Placental pericyte (primary cell): ENCODE measurements at places on chromosomes 5 and 9. TPM values are rescaled to one million over a fixed set of nuclear protein-coding genes. Genes with fewer than 3 reads are reported as not detected.

The ADRA1B gene
- total RNA-seq = under 0.01 and 0.44 TPM in 2 replicates

The NXNL2 gene
- total RNA-seq = 0.22 and 1.3 TPM in 2 replicates

The LMNB1 gene
- total RNA-seq = 7.9 and 79.7 TPM in 2 replicates

The CCL21 gene
- not detected in 2 replicates for total RNA-seq

The TRIM36 gene
- total RNA-seq = 1.8 and 2.9 TPM in 2 replicates

The TAF1L gene
- under 0.01 TPM in 1 of 2 replicates, not detected in the other for total RNA-seq

The F2RL1 gene
- 86.4 and 209 TPM in 2 replicates for total RNA-seq

The FAM163B gene
- 2.2 TPM in 1 of 2 replicates, not detected in the other for total RNA-seq

The OCLN gene
- total RNA-seq = 1.1 and 1.3 TPM in 2 replicates

The AK8 gene
- total RNA-seq = 0.14 and 0.66 TPM in 2 replicates

The NAIF1 gene
- 9.4 and 10.6 TPM in 2 replicates for total RNA-seq

The ICE1 gene
- total RNA-seq = 22.3 and 34.8 TPM in 2 replicates

The PHF19 gene
- 20.1 and 67.6 TPM in 2 replicates for total RNA-seq

The DIAPH1 gene
- total RNA-seq = 14.9 and 38.7 TPM in 2 replicates

The ENG gene
- total RNA-seq = 47.7 and 72.3 TPM in 2 replicates

The ARID3C gene
- total RNA-seq = 0.22 TPM in 1 of 2 replicates, not detected in the other

The IL13 gene
- total RNA-seq = not detected in 2 replicates

The GABRB2 gene
- total RNA-seq = under 0.01 and 0.43 TPM in 2 replicates

The ACOT12 gene
- 0.57 and 0.66 TPM in 2 replicates for total RNA-seq

The MACIR gene
- total RNA-seq = 1.5 and 13.2 TPM in 2 replicates

The ANKRD18B gene
- total RNA-seq = 1.1 and 4.9 TPM in 2 replicates

The ALDOB gene
- total RNA-seq = not detected in 2 replicates

The PDE6A gene
- total RNA-seq = not detected in 2 replicates

The KIAA0825 gene
- total RNA-seq = 1.5 and 6.0 TPM in 2 replicates

The SHLD3 gene
- total RNA-seq = 3.1 and 6.0 TPM in 2 replicates

The QSOX2 gene
- total RNA-seq = 12.5 and 19.3 TPM in 2 replicates

The ADGRD2 gene
- not detected in 2 replicates for total RNA-seq

The EMB gene
- 0.57 TPM in 1 of 2 replicates, not detected in the other for total RNA-seq

The PPP2R2B gene
- total RNA-seq = 0.14 TPM in 1 of 2 replicates, not detected in the other

The NSMF gene
- total RNA-seq = 27.1 and 38.3 TPM in 2 replicates

The CNTNAP3B gene
- under 0.01 and 0.57 TPM in 2 replicates for total RNA-seq

The S100Z gene
- 0.14 and 0.66 TPM in 2 replicates for total RNA-seq

The AFAP1L1 gene
- total RNA-seq = 5.5 and 10.7 TPM in 2 replicates

The IRX2 gene
- total RNA-seq = 1.0 TPM in 1 of 2 replicates, not detected in the other

The CMYA5 gene
- 0.29 and 2.0 TPM in 2 replicates for total RNA-seq

The CARTPT gene
- total RNA-seq = not detected in 2 replicates

The ZNF483 gene
- 0.44 and 0.86 TPM in 2 replicates for total RNA-seq

The OBP2B gene
- not detected in 2 replicates for total RNA-seq

The CD74 gene
- 1.7 and 2.8 TPM in 2 replicates for total RNA-seq

The CD274 gene
- total RNA-seq = 6.6 and 25.6 TPM in 2 replicates

The GADD45G gene
- 0.14 and 2.0 TPM in 2 replicates for total RNA-seq

The GNA14 gene
- total RNA-seq = 0.43 and 1.3 TPM in 2 replicates

The OTULINL gene
- 0.66 and 28.2 TPM in 2 replicates for total RNA-seq

The SECISBP2 gene
- 37.2 and 40.3 TPM in 2 replicates for total RNA-seq

The BRINP1 gene
- total RNA-seq = not detected in 2 replicates

The OR2V2 gene
- not detected in 2 replicates for total RNA-seq

The LVRN gene
- total RNA-seq = 0.66 and 1.4 TPM in 2 replicates

The DMGDH gene
- total RNA-seq = 1.3 and 1.5 TPM in 2 replicates

The CORO2A gene
- 0.44 and 1.1 TPM in 2 replicates for total RNA-seq

The FOXD4 gene
- 0.14 and 0.22 TPM in 2 replicates for total RNA-seq

The PTPA gene
- 73.5 and 142 TPM in 2 replicates for total RNA-seq

The HTR4 gene
- total RNA-seq = not detected in 2 replicates

The ABLIM3 gene
- 18.6 and 71.4 TPM in 2 replicates for total RNA-seq

The OLFM1 gene
- 0.14 and 0.44 TPM in 2 replicates for total RNA-seq

The S1PR3 gene
- 39.2 and 93.8 TPM in 2 replicates for total RNA-seq

The IL3 gene
- total RNA-seq = not detected in 2 replicates

The BTNL8 gene
- total RNA-seq = not detected in 2 replicates

The DOK3 gene
- 2.2 and 4.2 TPM in 2 replicates for total RNA-seq

The RC3H2 gene
- 47.7 and 62.7 TPM in 2 replicates for total RNA-seq
